GM18507 (cell line): ENCODE measurements at places on chromosomes 4 and X.

- no peak for DNase-seq
Observed at GRCh38 chrX:70039758-70040157, 10.0 kb downstream of the AWAT2 start.

- DNase-seq: no peak
Observed at GRCh38 chrX:24019448-24019847, 7.5 kb downstream of the KLHL15 start.

DNA sequence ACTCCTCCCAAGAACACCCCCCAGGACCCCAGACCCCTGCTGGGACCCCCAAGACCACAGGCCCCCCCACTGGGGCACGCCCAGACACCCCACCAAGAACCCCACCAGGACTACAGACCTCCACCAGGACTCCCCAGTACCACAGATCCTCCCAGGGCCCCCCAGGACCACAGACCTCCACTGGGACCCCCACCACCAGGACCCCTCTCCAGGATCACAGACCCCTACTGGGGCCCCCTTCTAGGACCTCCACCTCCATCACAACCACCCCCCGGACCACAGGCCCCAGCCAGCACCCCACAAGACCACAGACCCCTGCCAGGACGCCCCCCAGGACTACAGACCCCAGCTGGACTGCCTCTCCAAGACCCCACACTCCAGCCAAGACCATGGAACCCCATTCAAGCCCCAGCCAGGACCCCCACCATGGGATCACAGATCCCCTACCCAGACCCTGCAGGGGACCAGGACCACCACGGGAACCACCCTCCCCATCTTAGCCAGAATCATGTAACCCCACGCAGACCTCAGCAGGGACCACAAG, 855 bp upstream of the DHRSX start:
- DNase-seq: no peak

DNA sequence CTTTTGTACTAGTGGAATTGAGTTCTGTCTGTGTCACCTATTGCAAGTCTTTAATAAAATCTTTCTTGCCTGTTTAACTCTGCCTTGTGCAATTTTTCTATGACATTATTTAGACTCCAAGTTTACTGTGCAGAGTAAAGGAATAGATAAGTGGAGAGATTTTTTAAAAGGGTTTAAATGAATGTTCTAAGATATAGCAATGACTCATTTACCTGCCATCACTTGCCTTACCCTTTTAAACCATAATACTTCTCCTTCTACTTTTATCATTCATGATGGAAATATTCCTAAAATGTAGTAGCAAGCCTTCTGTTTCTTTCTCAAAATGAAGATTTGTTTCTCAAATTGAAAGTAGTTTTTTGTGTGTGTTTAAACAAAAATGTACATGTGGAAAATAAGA, 782.8 kb upstream of the MAGEB2 start:
- no peak for DNase-seq

DNA sequence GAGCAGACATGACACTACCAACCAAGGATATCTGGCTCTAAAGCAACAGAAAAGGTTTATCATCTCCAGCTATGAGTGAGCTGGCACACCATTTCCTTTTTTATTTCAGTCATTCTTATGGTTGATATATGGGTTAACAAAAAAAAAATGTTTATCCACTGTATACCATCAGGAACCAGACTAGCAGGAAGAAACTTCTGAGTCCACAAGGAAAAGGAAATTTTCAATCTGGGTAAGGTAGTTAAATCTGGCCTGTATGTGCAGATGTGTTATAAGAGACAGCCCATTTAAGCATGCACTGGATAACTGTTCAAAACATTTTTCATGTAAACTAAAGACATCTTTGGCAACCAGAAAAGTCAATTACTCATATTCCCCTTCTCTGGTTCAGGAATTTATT, 35.0 kb downstream of the AMMECR1 start:
- no peak for DNase-seq

- DNase-seq: no peak
Observed at GRCh38 chr4:155042014-155042413, 166.4 kb upstream of the NPY2R start.

GRCh38 chrX:51496501-51497291, at the start of gene NUDT11:
Gene NUDT11, minus strand, starts transcription at chrX:51496592. Its CDS starts 148 bp downstream, at chrX:51496444.
- DNase-seq: no peak

DNA sequence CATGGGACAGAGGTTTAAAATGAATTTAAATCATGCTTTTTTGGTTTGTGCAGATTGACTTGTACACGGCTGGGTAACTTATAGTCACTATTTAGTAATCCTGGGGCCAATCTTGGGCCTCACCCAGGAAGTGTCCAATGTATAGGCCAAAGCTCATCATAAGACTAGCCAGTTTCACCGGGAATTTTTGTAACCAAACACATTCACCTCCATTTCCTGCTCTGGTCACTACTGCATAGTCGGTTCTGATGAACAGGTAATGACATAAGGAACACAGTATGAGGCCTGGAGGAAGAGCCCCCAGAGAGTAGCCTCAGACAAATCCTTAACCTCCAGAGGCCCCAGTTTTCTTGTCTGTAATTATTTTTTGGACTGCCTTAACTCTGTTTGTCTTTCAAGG, 81.9 kb downstream of the HPRT1 start:
- no peak for DNase-seq

GRCh38 chrX:1075156-1075555, 137.3 kb downstream of the CRLF2 start:
- no peak for DNase-seq

DNA sequence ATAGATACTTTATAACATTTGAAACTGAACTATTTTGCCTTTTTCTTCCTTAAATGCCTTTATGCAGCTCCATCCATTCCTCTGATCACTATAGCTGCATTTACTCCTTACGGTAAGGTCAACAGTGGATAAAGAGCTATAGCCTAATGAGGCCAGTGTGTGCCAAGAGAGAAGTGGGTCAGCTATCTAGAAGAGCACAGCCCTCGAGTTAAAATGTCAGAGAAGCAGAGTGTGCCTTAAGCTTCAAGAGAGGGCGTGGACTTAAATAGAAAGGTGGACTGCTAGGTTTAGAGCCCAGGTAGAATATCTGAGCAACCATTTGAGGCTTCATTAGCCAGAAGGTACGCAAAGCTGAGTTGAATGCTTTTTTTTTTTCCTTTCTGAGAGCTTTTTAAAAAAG, 347.4 kb downstream of the BMPR1B start:
- no peak for DNase-seq

GRCh38 chr4:161187569-161187968, 976.2 kb downstream of the FSTL5 start:
- DNase-seq: no peak

GRCh38 chr4:27685091-27685490, 824.5 kb downstream of the STIM2 start:
- no peak for DNase-seq
